Stimulated activated CD8-positive, alpha-beta memory T cell treated with anti-CD3 and anti-CD28 coated beads, Interleukin-7, amount 100 ng/mL, for 48 hours (primary cell): ENCODE measurements at places on chromosomes 13 and 19.

- no peak for DNase-seq
These were observed 81.1 kb upstream of the SERP2 start for GRCh38 chr13:44292545-44292944.

DNA sequence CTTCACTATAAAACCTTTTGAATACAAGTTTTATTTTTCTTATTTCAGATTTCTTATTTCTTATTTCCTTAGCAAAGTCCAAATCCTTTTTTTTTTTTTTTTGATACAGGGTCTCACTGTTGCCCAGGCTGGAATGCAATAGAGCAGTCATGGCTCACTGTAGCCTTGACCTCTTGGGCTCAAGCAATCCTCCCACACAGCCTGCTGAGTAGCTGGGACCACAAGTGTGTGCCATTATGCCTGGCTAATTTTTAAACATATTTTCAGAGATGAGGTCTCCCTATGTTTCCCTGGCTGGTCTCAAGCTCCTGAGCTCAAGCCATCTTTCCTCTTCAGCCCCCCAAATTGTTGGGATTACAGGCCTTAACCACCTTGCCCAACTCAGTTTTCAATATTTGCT lies 334.3 kb downstream of the DLEU7 start:
- no peak for DNase-seq

- no peak for DNase-seq
These were observed 185.4 kb upstream of the SERP2 start for GRCh38 chr13:44188257-44188656.

DNA sequence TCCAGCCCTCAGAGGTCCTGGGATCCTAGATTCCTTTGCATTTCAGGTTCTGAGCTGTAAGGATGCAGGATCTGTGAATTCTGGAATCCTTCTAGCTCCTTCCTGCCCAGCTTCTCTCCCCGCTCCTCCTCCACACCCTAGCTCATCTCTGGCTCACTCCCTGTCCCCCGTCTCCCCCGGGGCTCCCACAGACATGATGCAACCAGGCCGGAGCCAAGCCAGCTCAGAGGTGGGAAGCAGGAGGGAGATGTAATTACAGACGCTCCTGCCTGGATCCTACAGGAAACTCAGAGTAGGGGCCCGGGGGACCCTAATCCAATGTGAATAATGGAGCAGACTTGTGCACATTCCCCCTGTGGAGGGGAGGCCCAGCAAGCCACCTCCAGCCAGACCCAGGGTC lies 4.5 kb downstream of the GNG8 start:
- DNase-seq, result no peak

- no peak for DNase-seq
These were observed 26.9 kb upstream of the RNF17 start for GRCh38 chr13:24737042-24737441.

DNA sequence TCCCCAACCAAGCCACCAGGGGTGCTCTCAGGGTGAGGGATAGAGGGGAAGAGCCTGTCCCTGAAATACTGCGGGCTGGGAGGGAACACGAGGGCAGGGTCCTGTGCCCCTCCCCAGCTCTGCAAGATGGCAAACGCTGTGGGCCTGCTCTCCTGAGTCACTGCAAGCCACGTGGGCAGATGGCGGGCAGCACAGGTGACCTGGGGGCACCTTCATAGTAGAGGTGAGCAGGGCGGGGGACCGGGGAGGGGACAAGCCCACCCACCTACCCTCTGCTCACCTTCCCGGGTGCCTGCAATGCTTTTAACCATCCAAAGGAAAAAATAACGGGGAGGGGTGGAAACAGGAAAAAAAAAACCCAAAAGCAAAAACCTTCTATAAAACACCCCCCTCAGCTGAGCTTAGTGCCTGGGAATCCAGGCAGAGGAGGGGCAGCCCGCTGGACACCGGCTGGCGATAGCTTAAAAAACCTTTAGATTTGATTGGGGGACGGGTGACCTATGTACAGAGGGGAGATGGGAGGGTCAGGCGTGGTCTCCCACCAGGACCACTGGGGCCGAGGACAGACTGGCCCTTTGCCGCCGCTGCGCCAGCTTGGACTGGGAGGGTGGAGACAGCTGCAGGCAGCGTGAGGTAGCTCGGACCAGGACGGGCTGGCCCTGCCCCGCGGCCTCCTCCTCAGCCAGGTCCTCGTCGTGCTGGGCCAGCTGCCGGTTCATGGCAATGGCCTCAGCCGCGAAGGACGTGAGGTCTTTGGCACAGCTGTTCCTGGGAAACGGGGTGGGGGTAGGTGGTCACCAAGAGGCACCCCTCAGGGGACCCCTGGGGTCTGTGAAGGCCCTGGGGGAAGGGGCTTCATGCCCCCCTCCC lies 11.7 kb downstream of the MKNK2 start:
- DNase-seq, result no peak

DNA sequence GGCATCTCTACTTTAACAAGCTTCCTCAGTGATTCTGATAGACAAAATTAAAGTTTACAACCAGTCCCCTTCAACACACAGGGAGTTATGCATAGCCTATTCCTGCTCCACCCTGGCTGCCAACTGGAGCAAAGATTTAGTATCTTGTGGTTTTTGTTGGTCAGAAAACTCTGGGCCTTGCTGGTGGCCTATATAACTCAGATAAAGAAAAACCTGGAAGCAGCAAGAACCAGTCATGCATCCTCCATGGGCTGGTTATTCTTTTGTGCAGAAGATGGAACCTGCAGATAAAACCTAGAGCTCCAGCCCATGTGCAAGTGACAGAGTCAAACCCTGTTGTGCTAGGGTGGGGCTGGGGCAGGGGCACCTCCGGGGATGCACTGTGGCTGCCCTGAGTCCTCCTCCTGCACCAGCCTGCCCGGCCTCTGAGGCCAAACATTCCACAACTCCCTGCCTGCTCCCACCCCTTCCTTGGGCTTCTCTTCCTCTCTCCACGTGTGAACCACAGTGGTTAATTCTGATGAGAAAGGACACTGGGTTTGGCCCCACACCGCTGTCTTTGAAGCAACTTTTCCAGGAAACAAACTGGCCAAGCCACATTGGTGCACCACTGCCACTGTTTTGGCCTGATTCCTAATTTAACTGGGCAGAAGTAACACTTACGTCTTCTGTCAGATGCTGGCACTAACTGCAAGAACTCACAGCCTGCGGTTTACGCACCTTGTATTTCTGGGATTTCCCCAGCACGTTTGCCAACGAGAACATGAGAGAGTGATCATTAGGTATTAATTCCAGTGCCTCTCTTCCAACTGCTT lies 23.3 kb upstream of the GGACT start:
- no peak for DNase-seq

DNA sequence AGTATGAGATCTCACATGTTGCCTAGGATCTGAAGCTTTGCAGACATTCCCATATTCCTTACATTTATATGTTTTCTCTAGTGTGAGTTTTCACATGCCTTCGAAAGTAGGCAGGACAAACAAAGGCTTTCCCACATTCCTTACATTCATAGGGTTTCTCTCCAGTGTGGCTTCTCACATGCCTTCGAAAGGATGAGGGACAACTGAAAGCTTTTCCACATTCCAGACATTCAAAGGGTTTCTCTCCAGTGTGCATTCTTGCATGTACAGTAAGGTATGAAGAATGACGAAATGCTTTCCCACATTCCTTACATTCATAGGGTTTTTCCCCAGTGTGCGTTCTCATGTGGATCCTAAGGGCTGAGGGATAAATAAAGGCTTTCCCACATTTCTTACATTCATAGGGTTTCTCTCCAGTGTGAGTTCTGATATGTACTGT lies 14.2 kb downstream of the ZNF699 start:
- no peak for DNase-seq

DNA sequence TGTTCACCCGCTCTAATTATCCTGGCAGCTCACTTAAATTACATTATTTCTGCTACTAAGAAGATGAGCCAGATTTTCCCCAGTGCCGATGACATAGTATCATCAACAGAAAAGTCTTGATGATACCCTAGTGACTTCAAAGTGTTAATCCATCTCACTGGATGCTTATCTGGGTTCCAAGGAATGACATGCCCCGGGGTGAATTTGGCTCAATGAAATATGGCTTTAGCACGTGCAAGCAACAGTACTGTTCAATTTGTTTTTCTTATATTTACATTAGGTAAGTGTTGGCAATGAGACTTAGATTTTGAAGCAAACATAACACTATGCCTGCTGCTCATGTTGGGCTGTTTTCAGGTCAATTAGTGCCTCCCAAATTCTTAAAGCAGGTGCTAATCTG lies 548.2 kb upstream of the SLITRK1 start:
- DNase-seq, result no peak

DNA sequence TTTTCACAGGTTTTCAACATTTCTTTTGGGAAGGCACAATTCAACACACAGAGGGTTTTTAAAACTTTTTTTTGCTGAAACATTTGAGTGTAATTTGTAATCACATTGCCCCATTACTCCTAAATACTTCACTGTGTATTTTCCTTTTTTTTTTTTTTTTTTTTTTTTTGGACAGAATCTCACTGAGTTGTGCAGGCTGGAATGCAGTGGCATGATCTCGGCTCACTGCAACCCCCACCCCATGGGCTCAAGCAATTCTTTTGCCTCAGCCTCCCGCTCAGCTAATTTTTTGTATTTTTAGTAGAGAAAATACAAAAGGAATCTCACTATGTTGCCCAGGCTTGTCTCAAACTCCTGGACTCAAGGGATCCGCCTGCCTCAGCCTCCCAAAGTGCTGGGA lies 14.8 kb upstream of the DNAJC15 start:
- DNase-seq, result no peak

DNA sequence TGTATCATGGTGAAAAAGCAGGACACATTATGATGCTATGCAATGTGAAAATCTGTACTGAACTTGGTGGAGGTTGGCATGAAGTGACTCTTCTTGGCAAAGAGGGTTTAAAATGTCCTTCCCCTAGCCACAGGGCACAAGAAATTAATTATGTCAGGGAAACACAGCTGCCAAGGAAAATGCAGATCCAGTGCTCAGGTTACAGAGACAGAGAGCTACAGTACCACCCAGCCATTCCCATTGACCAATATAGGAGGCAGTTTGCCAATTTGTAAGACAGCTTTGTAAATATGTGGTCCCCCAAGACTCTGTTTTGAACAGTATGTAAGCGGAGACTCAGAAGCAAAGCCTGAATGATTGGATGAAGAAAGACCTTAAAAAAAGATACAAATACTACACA lies 69.4 kb upstream of the KLF12 start:
- DNase-seq, result no peak

GRCh38 chr13:110873639-110874507 lies 41.0 kb downstream of the ANKRD10 start:
- DNase-seq, result no peak

GRCh38 chr19:45424191-45425058 lies 708 bp upstream of the ERCC1 start:
- peak; percentile 31 for DNase-seq

GRCh38 chr13:21823949-21824348 lies 153.1 kb downstream of the FGF9 start:
- DNase-seq, result no peak

DNA sequence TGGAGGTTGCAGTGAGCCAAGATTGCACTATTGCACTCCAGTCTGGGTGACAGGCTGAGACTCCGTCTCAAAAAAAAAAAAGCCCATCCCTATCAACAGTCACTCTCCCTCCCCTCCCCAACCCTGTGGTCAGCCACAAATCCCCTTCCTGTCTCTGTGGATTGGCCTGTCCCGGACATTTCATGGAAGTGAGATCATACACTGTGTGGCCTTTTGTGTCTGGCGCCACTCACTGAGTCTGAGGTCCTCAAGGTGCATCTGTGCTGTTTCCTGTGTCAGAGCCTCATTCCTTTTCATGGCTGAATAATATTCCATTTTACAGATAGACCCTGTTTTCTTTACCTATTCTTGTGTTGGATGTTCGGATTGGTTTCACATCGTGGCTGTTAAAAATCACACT lies 149.5 kb downstream of the PTPRS start:
- DNase-seq, result no peak

DNA sequence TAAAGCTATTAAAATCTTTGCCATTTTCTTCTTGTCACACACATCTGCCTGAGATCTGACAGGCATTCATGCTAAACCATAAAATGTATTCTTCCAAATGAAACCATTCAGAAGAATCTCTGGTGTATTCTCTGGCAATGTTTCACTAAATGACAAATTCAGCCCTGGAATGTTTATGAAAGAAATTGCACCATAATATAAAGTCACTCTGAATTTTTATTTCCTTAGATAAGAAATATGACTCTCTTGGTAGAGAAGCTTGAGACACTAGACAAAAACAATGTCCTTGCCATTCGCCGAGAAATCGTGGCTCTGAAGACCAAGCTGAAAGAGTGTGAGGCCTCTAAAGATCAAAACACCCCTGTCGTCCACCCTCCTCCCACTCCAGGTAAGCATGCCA lies 14.3 kb downstream of the OLFM4 start:
- no peak for DNase-seq

GRCh38 chr13:25717666-25718197 lies 334.1 kb downstream of the SHISA2 start:
- DNase-seq, result no peak

DNA sequence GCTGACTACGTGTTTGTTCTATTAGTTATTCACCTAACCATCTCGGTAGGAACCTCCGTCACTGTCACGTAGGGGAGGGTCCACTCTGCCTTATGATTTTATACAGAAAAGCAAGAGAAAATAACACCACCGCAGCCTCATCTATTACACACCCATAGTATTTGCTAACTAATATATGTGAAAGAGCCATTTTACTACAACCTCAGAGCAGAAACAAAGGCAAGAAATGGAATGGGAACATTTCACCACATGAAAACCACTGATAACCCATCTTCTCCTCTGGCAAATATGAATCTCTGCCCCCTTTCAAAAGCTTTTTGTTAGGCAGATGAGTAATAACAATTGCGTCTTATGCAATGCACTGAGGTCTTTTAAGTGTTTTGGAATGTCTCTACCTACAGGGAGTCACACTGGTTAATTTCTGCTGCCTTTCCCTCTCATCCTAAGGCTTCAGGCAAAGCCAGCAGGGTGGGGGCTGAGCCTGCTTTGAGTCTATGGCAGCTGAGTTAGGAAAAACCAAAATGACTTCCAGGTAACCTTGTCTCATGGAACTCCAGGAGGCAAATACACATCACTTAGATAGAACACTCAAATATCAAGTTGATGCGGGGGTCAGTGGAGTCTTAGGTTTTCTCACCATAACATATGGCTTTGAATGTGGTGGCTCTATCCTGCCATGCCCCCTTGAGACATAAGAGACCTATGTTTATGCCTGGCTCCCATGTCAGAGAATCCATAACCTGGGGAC lies 15.0 kb downstream of the TSHZ3 start:
- DNase-seq, result no peak

GRCh38 chr13:46633416-46633815 lies 80.4 kb downstream of the LRCH1 start:
- DNase-seq, result no peak

DNA sequence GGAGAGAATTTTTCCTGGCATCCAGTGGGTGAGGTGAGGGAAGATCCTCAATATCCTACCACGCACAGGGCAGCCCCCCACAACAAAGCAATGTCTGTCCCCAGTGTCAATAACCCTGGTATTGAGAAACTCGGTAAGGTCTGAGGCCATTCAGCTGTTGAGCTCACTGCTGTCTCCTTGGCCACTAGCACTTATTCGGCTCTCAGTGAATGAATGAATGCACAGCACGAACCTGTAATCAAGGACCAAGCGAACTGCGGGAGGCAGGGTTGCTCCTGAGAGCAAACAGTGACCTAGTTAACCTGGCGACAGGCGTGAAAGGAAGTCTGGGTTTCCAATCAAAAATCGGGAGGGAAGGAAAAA lies 640 bp downstream of the ZSCAN5A start:
- DNase-seq, result no peak
